ENCODE measurements at places on chromosomes 4 and X.

DNA sequence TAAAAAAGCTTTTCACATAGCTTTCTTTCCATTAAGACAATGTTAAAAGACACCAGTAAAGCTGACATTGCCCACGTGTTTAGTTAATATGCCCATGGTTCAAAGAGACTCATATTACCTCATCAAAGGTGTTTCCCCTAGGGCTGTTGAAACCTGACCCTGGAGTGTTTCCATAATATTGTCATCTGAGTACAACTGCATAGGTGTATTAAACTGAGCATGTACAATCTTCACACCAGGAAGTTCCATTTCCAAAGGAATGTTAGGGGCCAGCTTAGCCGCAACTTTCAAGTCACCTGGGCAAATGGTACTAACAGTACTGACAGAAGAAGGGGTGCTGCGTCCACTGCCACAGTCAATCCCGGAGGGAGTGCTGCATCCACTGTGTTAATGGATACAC, 27.1 kb downstream of the PDLIM3 start:
- DNase-seq = no peak

GRCh38 chr4:56375458-56375857, 11.8 kb downstream of the AASDH start:
- DNase-seq = no peak

DNA sequence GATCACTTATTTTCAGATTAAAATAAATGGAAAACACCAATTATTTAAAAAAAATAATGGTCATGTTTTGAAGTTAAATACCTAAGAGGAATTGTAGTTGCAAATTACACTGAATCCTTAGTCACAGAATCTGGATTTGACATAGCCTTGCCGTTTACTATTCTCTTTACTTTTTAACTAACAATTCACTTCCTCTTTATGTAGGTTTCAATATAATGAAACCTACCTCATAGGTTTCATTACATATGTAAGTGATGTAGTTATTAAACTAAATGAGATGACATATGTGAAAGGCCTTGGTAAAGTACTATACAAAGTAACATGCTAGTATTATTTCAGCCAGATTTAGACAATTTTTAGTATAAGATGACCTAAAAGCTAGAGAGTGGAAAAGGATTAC, 6.5 kb downstream of the SPP1 start:
- DNase-seq = no peak

DNA sequence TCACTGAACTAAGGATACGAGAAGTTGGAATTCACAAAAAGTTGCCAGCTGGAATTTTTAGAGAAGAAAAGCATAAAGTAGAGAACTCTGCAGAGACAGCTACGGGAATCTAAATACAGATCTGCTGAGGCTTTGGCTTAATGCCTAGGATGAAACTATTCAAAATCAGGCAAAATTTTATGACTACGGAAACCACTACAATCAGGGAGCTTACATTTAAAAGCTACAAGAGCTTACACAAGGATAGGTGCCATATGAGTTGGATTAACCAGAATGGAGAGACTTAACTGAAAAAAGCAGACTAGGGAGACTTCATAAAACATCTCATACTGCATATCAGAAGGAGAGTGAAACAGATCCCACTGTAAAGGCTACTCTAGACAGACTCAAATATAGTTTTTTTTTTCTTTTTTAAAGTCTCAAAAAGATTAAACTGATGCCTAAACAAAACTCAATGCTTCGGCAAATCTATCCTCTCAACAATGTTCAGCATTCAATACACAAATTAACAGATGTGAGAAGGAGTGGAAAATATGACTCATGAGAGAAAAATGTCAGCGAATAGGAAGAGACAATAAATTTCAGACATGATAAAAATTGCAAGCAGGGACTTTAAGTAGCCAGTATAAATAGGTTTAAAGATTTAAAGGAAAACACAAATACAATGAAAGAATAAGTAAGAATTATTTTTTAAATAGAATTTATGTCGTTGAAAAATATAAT, 586.1 kb downstream of the FSTL5 start:
- DNase-seq = no peak

DNA sequence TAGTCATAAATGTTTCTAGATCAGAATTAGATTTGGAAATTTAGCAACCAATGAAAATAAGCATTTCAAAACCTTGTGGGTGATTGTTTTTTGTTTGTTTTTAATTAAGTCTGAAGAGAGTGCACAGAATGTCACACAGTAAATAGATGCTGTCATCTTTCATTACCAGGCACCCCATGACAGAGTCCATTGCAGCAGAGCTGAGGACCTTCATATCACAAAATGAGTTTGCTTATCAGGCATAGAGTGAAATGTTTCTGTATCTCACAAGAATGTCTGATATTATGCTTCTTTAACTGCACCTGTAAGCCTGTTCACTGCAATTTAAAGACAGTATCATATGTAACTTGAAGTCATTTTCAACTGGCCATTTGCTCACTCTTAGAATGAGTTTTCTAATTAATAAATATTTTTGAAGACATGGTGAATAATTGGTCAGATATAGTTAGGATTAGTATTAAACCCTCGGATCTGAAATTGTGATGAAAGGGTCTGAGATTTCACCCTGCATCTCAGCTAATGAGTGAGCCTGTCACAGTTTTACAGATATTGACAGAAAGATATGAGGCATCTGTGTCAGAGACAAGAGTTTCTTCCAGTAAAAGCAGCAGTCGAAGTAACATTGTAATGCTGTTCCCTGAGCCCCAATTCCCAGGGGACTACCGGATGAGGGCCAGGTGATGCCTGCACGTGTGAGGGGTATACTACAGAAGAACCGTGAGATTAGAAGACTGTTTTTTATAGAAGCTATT, 416.4 kb downstream of the CCSER1 start:
- DNase-seq = no peak
